Forelimb muscle (tissue), 1 donor: ENCODE measurements at places on chromosomes 11 and 22.

DNA sequence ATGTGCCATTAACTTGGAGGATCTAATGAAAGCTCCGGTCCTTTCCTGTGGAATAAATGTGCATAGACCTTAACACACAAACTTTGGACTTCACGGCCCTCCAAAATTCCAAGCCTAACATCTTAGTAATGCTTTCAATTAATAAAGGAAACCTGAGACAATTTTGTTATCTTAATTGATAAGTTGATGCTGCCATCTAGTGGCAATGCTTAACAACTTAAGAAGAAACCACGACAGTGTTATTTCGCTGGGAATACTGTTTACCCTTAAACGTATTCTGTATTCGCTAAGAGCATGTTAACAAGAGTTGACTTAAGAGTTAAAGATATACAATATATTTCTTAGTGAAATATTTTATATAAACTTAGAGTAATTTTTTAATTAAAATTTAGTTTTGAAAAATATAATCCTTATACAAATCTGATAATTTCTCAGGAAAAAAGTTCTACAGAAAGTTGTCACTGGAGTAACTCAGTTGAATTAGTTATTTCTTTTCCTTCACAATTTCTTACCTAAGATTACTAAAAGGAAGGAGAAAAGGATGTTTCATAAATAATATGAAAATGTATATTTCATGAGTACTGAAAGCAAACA, 35.0 kb upstream of the OR9G4 start:
- DNase-seq: no peak

- DNase-seq: no peak
Measured at GRCh38 chr11:101848262-101848661, 66.5 kb upstream of the CEP126 start.

- no peak for DNase-seq
Measured at GRCh38 chr11:70954471-70954870, 297.9 kb downstream of the SHANK2 start.

- DNase-seq: no peak
Measured at GRCh38 chr11:1793081-1793480, 29.4 kb upstream of the CTSD start.

DNA sequence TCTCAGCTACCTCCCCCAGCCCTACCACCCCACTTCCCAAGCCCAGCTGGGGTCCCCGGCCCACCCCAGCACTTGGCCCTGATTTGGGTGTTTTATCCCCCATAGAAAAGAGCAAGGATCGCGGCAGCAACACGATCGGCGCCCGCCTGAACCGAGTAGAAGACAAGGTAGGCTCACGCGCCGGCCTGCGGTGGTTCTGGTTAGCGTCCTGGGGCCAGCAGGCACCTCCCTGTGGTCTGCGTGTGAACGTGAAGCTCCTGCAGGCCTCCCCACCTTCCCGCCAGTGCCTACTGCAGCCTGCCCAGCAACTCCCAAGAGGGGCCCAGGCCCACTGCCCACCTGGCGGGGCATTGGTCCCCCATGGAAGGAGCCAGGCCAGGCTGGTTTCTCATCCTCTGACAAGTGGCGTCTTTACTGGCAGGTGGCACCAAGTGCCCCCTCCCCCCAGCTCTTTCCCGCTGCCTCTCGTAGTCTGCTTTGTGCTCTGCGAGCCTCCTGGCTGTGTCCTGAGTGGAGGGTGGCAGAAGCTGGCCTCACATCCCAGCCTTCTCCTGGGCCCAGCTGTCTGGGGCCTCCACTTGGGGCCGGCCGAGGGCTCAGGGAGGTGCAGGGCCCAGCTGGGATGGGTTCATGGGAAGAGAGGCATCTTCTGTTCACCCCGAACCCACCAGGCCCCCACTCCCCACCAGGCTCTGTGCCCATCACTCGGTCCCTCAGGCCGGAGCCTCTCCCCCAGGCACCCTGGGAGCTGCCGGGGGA, 78.3 kb upstream of the KCNQ1OT1 start:
- no peak for DNase-seq

DNA sequence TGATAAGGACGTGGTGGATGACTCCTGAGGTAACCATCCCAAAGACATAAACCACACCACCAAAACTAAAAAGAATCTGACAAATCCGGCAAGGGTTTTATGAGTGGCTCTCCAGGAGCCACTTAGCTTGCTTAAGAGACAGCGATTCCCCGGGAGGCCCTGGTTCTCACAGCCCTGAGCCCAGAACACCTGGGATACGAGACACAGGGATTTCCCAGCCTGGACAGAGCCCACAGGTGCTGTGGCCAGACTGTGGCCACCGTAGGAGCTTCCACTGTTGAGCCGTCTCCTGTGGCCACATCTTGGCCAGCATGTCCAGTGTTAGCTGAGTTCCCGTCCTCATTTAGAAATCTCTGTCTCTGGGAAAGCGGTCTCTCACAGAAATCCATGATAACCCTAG, 71.2 kb upstream of the ASPHD2 start:
- DNase-seq: no peak
